ENCODE measurements at places on chromosomes 7 and 10. TPM values are rescaled to one million over a fixed set of nuclear protein-coding genes. Genes with fewer than 3 reads are reported as not detected.

TMEM178B gene
- 0.07 TPM for total RNA-seq

MRPS17 gene
- total RNA-seq = 33.7 TPM

NANOS1 gene
- total RNA-seq = 0.68 TPM

FAM25G gene
- not detected for total RNA-seq
